ENCODE measurements at places on chromosomes 5 and 9.

DNA sequence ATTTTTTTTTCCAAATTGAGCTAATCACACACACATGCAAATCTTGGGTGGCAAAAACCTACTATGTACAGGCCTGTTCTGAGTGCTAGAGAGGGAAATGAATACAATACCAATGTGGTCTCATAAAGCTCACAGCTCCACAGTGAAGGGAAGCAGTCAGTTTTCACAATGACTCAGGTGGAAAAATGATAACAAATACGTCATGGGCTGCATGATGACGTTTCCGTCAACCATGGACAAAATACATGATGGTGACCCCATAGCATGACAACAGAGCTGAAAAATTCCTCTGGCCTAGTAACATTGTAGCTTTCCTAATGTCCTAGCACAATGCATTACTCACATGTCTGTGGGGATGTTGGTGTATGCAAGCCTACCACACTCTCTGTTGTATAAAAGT is 252.5 kb downstream of the TRIM32 start:
- DNase-seq: peak; percentile 42

GRCh38 chr9:68739621-68740174 is 34.7 kb downstream of the PIP5K1B start:
- no peak for DNase-seq

- DNase-seq: peak; percentile 54
Measured at GRCh38 chr5:106312360-106312759, 1358.4 kb downstream of the EFNA5 start.

- DNase-seq: no peak
Measured at GRCh38 chr5:88248094-88248493, 20.6 kb downstream of the TMEM161B start.

- DNase-seq: peak; percentile 63
Measured at GRCh38 chr5:132063090-132063911, 2.8 kb downstream of the IL3 start.

DNA sequence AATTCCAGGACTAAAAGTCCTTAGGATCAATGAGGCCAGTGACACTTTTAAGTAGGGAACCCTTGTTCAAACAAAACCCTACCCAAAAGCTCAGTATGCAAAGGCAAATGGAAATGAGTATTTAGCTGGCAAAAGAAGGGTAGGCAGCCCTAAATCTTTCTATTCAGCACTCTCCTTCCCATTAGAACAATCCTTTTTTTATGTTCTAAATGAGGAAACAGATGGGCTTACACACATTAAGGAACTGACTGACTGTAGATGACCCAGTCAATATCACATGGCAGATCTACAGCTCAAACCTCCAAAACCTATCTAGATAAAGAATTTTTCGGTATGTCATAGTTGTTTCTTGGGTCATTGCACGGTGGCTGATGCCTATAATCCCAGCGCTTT is 7.2 kb downstream of the CSNK1A1 start:
- no peak for DNase-seq

GRCh38 chr5:79484731-79485130 is 29.2 kb downstream of the HOMER1 start:
- DNase-seq: no peak

DNA sequence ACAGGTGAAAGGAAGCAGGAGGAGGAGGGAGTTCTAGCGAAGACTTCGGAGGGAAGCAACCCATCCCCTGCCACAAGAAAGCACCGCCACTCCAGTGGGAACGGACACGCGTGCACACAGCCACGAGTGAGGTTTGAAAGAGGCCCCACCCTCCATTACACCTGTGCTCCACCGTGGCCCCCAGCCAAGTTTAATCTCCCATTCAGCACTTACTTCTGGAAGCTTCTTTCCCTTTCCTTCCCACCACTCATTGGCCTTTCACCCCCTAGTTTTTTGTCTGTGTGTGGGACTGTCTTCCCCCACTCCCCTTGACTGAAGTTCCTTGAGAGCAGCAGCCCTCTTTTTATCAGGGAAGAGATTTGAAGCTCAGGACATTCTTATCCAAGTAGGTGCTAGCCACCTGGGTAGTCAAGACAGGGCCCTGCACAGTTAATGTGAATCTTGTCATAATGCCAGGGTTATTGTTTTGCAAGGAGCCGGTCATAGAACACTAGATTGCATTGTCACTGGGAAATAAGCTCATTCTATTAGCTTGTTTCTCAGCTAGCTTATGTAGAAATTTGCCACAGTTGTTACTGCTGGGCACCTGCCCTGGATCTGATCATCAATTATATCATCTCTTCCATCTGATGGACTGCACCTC is 256.0 kb downstream of the DOCK8 start:
- DNase-seq: no peak

- DNase-seq: no peak
Measured at GRCh38 chr9:82721593-82721992, 341.3 kb downstream of the RASEF start.

- DNase-seq: peak; percentile 75
Measured at GRCh38 chr9:134525841-134526583, 115.6 kb upstream of the COL5A1 start.

- peak; percentile 65 for DNase-seq
Measured at GRCh38 chr9:78130004-78130403, 98.4 kb upstream of the GNAQ start.

- DNase-seq: no peak
Measured at GRCh38 chr5:122062205-122062604, 15.9 kb downstream of the LOX start.

DNA sequence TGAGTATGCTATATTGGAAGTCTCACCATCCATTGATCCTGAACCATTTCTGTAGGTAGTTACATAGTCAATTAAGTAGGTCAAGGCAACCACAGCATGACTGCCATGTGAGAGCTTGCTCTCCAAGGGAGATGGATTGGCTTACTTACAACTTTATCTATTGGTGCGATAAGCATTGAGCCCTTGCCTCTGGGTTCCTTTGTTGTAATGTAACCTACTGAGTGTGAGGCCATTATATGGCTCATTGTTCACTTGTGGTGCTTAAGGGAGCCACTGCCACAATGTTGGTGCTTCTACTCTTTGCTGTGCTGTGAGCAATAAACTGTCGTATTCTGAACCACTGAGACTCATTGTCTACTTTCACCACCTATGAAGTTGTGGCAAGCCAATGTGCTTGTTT is 510.6 kb upstream of the ITGA1 start:
- no peak for DNase-seq

DNA sequence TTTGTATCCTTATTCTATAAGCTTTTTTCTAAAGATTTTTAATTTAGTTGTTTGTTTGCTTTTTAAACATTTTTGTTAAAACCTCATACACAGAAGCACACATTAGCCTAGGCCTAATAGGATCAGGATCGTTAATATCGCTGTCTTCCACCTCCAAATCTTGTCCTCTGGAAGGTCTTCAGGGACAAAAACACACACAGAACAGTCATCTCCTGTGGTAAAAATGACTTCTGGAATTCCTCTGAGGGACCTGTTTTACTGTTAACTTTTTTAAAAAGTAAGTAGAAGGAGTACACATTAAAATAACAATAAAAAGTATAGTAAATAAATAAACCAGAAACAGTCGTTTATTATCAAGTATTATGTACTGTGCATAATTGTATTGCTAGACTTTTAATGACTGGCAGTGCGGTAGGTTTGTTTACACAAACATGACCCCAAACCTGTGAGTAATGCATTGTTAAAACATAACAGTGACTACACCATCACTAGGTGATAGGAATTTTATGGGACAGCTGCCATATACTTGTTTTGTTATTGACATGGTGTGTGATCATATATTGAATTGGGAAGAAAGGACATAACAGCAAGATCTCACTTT is 109.6 kb downstream of the ZCCHC7 start:
- DNase-seq: no peak

DNA sequence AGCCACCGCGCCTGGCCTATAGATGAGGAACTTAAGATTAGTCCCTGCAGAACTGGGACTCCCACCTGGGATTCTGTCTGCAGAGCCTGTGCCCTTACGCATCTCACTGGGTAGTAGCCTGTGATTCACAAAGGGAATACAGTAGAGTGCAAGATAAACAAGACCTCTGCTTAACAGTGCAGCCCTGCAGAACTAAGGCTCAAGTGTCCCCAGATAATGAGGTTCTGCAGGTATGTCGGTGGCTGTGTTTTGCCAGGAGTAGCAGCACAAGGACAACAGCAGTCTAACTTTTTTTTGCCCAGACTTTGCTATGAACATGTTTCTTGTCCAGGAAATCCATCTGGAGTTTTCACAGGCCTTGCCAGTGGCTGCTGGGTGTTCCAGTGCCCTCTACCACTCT is 59.7 kb downstream of the DCP2 start:
- no peak for DNase-seq

GRCh38 chr9:79812507-79813257 is 240.9 kb downstream of the TLE4 start:
- no peak for DNase-seq

- DNase-seq: no peak
Measured at GRCh38 chr5:59357381-59357977, 536.0 kb downstream of the PDE4D start.

- DNase-seq: no peak
Measured at GRCh38 chr5:146461319-146461718, 14.2 kb downstream of the TCERG1 start.

GRCh38 chr5:13591621-13592020 is 352.9 kb downstream of the DNAH5 start:
- peak; percentile 75 for DNase-seq

GRCh38 chr9:99748266-99748665 is 73.4 kb upstream of the NR4A3 start:
- DNase-seq: no peak

GRCh38 chr5:59685793-59686192 is 207.7 kb downstream of the PDE4D start:
- no peak for DNase-seq
